Colonic mucosa (tissue), 4 donors: ENCODE measurements at places on chromosomes 5 and 9. TPM values are rescaled to one million over a fixed set of nuclear protein-coding genes. Genes with fewer than 3 reads are reported as not detected.

- H3K36me3 ChIP-seq: peaks cover 29% of the 10 kb centered on the region
- H3K27ac ChIP-seq: no peak overlapping the region
- H3K4me1 ChIP-seq: no peaks in the 10 kb centered on the region
- H3K27me3 ChIP-seq: no peaks in the 10 kb centered on the region
- DNase-seq: no peak
Observed at GRCh38 chr5:179872055-179872827, 13.6 kb upstream of the MRNIP start.

The WDR31 gene
- total RNA-seq: 3.0 TPM

DNA sequence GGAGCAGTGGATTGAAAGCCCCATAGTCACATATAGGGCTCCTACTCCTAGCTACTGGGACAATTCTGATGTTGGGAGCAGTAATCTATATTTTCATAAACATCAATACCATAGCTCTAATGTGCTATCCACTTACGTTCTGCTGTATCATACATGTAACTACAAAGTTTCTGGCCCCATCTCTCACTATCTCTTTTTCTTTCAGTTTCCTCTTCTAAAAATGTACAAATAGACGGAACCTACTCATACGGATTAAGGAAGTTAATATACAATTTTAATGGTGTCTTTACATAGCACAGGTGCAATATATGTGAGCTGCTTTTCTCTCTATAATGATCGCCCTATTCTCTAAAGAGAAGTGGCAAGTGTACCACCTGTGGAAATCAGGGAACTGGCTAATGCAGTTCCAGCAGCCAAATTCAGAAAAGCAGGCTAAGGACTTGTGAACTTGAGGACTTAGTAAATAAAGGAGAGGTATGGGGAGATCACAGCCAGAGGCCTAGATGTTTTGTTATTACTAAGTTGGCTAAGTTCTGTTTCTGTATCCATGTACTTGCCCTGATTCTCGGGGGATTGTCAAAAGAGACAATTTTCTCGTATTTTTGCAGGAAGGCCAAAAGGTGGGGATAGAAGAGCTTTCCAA lies 1021.9 kb downstream of the CDH12 start:
- no peaks in the 10 kb centered on the region for H3K36me3 ChIP-seq
- no peaks in the 10 kb centered on the region for H3K27me3 ChIP-seq
- no peaks in the 10 kb centered on the region for H3K4me1 ChIP-seq
- no peak overlapping the region for H3K27ac ChIP-seq

DNA sequence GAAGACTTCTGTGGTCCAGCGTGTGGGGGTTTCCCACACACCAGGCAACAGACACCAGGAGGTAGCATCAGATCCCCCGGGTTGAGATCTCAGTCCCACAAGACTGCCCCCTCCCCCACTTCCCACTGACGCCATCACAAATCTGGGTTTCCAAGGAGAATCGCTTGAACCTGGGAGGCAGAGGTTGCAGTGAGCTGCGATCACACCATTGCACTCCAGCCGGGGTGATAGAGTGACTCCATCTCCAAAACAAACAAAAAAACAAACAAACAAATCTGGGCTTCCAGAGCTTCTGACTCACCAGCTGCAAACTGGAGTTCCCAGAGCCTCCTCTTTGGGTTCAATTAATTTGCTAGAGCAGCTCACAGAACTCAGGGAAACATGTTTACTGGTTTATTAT lies 4.7 kb upstream of the GBGT1 start:
- peaks cover 1% of the 10 kb centered on the region for H3K4me1 ChIP-seq
- peak; percentile 12 for DNase-seq
- no peaks in the 10 kb centered on the region for H3K36me3 ChIP-seq
- H3K4me3 ChIP-seq: no peak overlapping the region

The ENHO gene
- total RNA-seq: 1.3 TPM

The ACTL7A gene
- not detected for total RNA-seq

DNA sequence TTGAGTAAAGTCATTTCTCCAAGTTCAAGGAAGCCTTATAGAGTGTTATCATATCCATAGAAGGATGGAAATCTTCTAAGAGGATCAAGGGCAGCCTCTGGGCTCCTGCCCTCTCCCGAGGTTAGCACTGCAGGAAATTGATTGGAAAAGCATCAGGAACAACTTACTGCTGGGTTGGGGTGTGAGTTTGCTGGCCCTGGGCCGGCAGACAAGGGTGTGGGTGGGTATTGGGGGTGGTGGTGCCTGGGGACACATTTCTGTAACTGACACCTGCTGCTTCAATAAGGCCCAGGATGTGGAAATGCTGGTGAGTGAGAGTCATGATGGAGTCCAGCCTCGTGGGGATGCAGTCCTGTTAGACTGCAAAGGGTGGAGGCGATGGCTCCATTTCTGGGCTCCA lies 5.5 kb downstream of the CSF2 start:
- H3K4me1 ChIP-seq: no peaks in the 10 kb centered on the region
- no peak overlapping the region for H3K4me3 ChIP-seq
- no peaks in the 10 kb centered on the region for H3K27me3 ChIP-seq

DNA sequence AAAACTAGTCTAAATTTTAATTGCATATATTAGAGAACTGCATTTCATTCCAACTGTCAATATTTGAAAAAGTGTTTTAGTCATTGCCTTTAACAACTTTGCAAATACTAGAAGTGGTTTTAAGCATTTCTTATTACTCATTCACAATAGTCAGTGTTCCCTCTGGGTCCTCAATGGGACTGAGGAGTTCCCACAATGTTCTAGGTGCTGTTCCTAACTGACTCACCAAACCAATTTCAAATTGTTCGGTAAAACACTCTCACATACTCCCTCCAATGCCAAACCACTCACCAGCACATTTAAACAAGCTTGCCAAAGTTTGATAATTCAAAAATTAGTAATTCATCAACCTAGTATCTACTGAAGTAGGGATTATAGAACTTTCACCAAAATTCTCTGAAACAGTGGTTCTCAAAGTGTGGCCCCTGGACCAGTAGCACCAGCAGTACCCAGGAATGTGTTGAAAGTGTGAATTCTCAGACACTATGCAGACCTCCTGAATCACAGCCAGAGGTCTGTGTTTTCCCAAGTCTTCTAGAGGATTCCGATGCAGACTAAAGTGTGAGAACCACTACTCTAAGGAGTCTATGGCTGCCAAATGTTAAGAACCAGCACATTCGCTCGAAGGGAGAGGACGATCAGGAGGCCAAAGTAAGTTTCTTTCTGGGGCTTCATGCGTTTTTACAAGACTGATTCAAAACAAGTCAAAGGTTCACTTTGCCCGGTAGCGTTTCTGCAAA lies 72.8 kb downstream of the APBA1 start:
- H3K27ac ChIP-seq: no peak overlapping the region
- no peaks in the 10 kb centered on the region for H3K27me3 ChIP-seq
- H3K4me3 ChIP-seq: no peak overlapping the region
- H3K4me1 ChIP-seq: no peaks in the 10 kb centered on the region
- DNase-seq: no peak

- no peaks in the 10 kb centered on the region for H3K36me3 ChIP-seq
- no peak for DNase-seq
- H3K4me3 ChIP-seq: no peak overlapping the region
- peaks cover 10% of the 10 kb centered on the region for H3K4me1 ChIP-seq
- H3K27ac ChIP-seq: peak overlapping the region; percentile 53
- H3K27me3 ChIP-seq: no peaks in the 10 kb centered on the region
Observed at GRCh38 chr9:108058135-108058814, 568.7 kb upstream of the KLF4 start.

DNA sequence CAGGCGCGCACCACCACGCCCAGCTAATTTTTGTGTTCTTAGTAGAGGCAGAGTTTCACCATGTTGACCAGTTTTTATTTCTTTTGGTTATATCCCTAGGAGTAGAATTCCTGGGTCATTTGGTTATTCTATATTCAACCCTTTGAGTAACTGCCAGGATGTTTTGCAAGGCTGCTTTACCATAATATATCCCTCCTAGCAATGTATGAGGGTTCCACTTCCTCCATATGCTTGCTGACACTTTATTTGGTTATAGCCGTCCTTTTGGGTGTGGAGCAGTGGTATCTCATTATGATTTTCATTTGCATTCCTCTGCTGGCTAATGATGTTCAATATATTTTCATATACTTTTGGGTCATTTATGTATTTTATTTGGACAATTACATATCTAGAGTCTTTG lies 81.2 kb downstream of the RAB24 start:
- H3K4me1 ChIP-seq: no peaks in the 10 kb centered on the region
- H3K4me3 ChIP-seq: no peak overlapping the region
- H3K27me3 ChIP-seq: no peaks in the 10 kb centered on the region
- DNase-seq: no peak
- H3K36me3 ChIP-seq: no peaks in the 10 kb centered on the region

DNA sequence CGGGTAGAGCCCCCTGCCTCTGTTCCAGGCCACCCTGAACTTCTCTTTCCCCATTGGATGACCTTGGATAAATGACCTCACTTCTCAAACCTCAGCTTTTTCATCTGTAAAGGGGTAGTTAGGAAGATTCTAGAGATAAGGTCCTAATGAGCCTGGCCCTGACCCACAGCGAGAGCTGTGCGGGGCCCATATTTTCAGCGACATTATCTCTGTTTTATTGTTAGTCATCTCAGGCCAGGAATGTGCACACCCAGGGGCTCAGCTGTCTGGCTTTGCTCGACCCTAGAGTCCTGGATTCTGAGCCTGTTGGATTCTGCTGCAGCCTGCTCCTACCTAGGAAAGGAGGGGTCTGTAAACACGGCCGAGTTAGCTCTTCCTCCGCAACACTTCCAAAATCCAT lies 81.2 kb upstream of the LMX1B start:
- no peak overlapping the region for H3K27ac ChIP-seq
- no peaks in the 10 kb centered on the region for H3K36me3 ChIP-seq
- H3K4me1 ChIP-seq: no peaks in the 10 kb centered on the region
- no peak overlapping the region for H3K4me3 ChIP-seq
- H3K27me3 ChIP-seq: peaks cover 8% of the 10 kb centered on the region
- no peak for DNase-seq

GRCh38 chr9:134922932-134923240 lies 5.2 kb upstream of the FCN1 start:
- H3K36me3 ChIP-seq: no peaks in the 10 kb centered on the region
- no peaks in the 10 kb centered on the region for H3K27me3 ChIP-seq
- no peak overlapping the region for H3K27ac ChIP-seq
- H3K4me3 ChIP-seq: no peak overlapping the region
- DNase-seq: no peak

DNA sequence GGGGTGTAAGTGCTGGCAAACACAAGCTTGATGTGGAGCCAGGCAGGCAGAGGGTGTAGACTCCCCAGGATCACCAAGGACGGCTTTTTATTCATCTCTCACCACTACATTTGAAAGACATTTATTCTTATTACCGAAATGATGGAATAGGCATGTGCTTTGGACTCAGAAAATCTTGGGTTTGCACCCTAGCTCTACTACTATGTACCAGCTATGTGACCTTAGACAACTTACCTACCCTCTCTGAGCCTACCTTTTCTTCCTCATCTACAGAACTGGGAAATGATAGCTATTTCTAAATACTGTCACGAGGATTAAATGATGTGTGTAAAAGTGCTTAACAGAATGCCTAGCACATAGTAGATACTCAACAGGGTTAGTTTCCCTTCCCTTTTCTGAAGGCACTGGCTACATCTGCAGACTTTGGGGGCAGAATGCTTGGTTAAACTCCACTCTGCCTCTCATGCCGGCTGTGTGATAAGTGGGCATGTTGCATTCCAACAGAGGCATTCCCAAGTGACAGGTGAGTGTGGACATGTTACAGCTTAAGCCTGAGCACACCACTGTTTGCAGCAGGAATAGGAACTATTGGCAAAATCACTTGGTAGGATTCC lies 94.8 kb downstream of the SLC1A3 start:
- no peak for DNase-seq
- no peaks in the 10 kb centered on the region for H3K36me3 ChIP-seq
- no peaks in the 10 kb centered on the region for H3K4me1 ChIP-seq
- H3K4me3 ChIP-seq: no peak overlapping the region

DNA sequence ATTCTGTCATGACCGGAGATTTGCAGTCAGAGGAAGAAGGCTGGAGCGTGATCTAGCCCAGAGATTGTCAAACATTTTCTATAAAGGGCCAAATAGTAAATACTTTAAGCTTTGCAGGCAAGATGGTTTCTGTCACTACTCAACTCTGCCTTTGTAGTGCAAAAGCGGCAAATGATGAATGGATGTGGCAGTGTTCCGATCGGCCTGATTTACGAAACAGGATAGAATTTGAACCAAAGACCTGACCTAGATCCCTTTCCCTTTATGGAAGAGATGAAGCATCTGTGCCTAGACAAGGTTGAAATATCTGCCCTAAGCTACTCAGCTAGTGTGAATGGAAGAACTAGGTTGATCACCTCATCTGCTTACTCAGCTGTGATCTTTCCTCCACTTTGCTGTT lies 209.5 kb downstream of the YTHDC2 start:
- H3K27me3 ChIP-seq: no peaks in the 10 kb centered on the region
- H3K4me3 ChIP-seq: no peak overlapping the region
- no peak for DNase-seq
- H3K36me3 ChIP-seq: no peaks in the 10 kb centered on the region
- no peak overlapping the region for H3K27ac ChIP-seq

DNA sequence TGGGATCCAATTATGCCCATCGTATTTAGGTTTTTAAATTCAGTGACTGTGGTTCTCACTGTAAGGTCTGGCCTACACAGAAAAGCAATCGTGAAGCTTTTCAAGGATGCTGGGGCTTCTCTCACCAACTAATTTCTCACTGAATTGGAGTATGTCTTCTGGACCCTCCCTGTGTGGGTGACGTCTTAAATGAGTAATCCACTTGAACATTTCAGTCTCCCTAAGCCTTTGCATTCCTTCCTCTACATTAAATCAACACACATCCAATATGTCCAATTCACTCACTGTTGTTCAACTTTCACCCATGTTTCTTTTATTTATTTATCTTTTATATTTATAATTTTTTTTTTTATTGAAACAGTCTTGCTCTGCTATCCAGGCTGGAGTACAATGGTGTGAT lies 12.5 kb upstream of the BTF3 start:
- no peaks in the 10 kb centered on the region for H3K4me1 ChIP-seq
- no peak overlapping the region for H3K4me3 ChIP-seq
- H3K27ac ChIP-seq: no peak overlapping the region
- no peaks in the 10 kb centered on the region for H3K27me3 ChIP-seq
- no peak for DNase-seq
- no peaks in the 10 kb centered on the region for H3K36me3 ChIP-seq

DNA sequence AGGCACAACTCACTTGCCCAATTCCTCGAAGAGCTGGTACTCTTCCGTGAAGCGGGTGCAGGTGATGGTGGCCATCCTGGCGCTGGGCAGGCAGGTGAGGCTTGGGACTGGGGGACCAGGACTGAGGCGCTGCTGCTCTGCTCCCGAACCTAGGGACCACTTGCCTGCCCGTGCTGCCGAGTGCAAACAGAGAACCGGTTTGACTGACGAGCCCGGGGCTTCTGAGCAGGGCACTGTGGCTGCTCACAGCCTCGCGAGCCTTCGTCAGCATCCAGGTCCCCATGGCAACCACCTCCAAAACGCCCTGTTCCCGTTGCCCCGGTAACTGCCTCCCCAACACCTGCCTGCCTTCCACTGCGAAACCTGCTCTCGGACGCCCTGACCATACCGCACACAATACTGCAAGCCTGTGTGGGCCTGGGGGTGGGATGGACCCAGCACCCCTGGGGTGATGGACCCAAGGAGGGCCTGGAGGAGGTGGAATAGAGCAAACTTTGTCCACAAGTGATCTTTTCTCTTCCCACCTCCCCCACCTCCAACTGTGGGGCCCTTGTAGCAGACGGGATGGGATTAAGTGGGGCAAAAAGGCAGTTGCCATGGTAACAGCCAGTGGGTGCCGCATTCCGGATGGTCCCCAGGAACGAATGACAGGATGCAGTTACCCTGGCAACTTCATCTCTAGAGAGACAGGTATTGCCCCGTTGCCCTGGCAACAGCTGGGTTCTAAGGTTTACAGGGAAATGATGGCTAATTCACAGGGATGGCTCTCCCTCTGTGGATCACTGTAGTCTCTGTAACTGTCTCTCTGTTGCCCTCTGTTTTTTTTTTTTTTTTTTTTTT lies at the start of gene CAMK2A:
TSS of gene CAMK2A (minus strand) at position 223 of the 840 bp plus-strand sequence. CDS start at position 75, 148 bp downstream.
- no peaks in the 10 kb centered on the region for H3K4me1 ChIP-seq

The SPRY4 gene
- 8.4 TPM for total RNA-seq
